ENCODE measurements at places on chromosomes 4 and X.
A peak's percentile ranks its signal among the peaks of the same experiment; 100 is the strongest.

- H3K36me3 ChIP-seq = no peaks in the 10 kb centered on the region
- peaks cover 5% of the 10 kb centered on the region for H3K4me1 ChIP-seq
- no peak overlapping the region for H3K4me3 ChIP-seq
- peaks cover 13% of the 10 kb centered on the region for H3K27me3 ChIP-seq
Measured at GRCh38 chr4:41873380-41874295, 61.6 kb upstream of the TMEM33 start.

- H3K27ac ChIP-seq = peak within 1 kb of the TSS; percentile 39
- DNase-seq = peak; percentile 23
- no peaks in the 10 kb centered on the region for H3K27me3 ChIP-seq
- H3K4me3 ChIP-seq = no peak within 1 kb of the TSS
- H3K4me1 ChIP-seq = no peaks in the 10 kb centered on the region
- H3K36me3 ChIP-seq = no peaks in the 10 kb centered on the region
Measured at GRCh38 chrX:56729152-56729850, at the start of gene NBDY. TSS of gene NBDY (plus strand) at chrX:56729243. CDS start at chrX:56729354, 111 bp downstream.

- DNase-seq = peak; percentile 54
- H3K4me1 ChIP-seq = no peaks in the 10 kb centered on the region
- no peaks in the 10 kb centered on the region for H3K36me3 ChIP-seq
- no peak overlapping the region for H3K27ac ChIP-seq
Measured at GRCh38 chr4:174120446-174121295, 162.8 kb downstream of the FBXO8 start.

GRCh38 chr4:95591278-95591677 lies 42.5 kb upstream of the UNC5C start:
- no peak overlapping the region for H3K27ac ChIP-seq
- H3K36me3 ChIP-seq = no peaks in the 10 kb centered on the region
- no peak overlapping the region for H3K4me3 ChIP-seq

DNA sequence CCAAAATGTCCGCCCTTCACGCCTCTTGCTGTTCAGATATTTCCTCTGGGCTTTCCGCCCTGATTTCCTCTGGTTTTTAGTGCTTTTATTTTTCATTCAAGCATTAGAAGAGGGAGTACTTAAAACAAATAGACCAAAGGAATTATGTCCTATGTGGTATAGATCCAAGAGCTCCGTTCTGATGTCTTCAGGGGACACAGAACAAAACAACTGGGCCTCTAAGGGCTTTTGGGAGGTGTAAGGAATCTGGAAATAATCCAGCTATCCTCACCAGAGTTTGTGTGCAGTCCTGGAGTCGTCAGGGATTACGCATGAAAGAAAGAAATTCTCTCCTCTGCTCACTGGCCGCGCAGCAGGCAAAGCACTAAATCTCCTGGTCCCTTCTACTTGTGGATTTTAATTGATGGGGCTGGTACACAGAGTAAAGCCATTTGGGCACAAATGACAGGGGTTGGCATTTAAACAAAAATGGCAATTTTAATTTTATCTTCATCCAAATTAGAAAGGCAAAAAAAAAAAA lies 999.2 kb downstream of the ADGRL3 start:
- H3K27me3 ChIP-seq = no peaks in the 10 kb centered on the region
- DNase-seq = no peak
- H3K36me3 ChIP-seq = no peaks in the 10 kb centered on the region
- no peak overlapping the region for H3K4me3 ChIP-seq
- H3K4me1 ChIP-seq = no peaks in the 10 kb centered on the region

GRCh38 chrX:1031521-1032430 lies 180.7 kb downstream of the CRLF2 start:
- H3K4me1 ChIP-seq = no peaks in the 10 kb centered on the region
- no peak for DNase-seq
- no peak overlapping the region for H3K27ac ChIP-seq
- no peak overlapping the region for H3K4me3 ChIP-seq
- H3K27me3 ChIP-seq = no peaks in the 10 kb centered on the region

- H3K36me3 ChIP-seq = no peaks in the 10 kb centered on the region
- H3K27me3 ChIP-seq = no peaks in the 10 kb centered on the region
- DNase-seq = no peak
Measured at GRCh38 chrX:72105436-72105835, 26.3 kb downstream of the RTL5 start.

DNA sequence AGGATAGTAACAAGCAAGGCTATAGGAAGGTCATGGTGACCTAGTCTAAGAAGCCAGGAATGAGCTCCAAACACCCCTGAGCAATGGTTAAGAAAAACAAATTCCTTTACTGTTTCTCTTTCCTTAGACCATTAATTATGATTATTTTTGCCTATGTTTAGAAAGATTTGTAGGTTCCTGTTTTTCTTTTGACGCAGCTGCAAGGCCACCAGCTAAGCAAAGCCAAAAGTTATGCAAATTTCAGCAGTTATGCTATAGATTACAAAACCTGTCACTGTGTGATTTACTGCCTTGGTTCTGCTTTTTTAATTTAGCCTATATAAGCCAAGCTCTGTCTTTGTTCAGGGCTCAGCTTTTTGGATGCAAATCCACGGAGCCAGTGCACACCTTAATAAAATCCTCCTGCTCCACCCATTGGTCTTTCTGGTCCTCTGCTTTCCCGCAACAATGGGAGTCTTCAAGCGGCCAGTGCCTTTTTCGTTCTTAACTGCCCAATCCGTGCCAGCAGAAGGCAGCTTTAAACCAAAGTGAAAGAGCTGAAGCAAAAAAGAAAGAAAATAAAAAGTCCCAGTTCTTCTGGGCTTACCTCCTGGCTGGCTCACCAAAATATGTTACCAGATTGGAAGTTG lies 1.4 kb upstream of the CEP135 start:
- peaks cover 17% of the 10 kb centered on the region for H3K4me1 ChIP-seq
- no peak overlapping the region for H3K4me3 ChIP-seq

DNA sequence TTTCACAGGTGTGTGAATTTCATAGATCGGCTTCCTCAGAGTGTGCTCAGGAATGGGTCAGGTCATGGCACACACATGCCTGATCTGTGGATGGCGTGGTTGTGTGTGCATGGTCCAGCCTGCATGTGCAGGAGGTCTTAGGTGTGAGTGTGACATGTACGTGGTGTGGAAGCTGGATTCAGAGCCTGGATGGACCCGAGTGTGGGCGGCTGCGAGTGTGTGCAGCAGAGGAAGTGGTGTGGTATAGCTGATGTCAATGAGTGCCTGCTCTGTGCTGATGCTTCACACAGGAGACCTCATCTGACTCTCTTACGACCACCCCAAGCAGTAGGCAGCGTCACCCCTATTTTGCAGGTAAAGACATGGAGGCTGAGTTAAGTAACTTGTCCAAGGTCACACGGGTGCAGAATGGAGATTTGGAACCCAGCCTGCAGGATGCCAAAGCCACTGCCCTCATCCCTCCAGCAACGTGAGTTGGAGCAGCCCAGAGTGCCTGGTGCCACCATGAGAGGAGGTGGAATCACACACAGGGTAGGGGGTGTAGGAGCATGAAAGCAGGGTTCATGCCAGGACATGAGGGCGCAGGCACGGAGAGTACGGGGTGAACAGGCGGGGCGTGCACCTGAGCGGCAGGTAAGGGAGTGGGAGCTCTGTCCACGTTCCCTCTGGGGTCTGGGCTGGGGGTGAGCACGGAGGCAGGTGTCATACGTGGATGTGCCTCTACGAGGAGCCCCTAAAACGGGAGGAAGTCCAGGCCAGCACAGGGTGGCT lies 24.2 kb upstream of the C4orf50 start:
- DNase-seq = no peak
- H3K27ac ChIP-seq = no peak overlapping the region
- H3K27me3 ChIP-seq = no peaks in the 10 kb centered on the region

GRCh38 chr4:105248613-105249012 lies 101.9 kb downstream of the TET2 start:
- no peaks in the 10 kb centered on the region for H3K27me3 ChIP-seq
- H3K4me3 ChIP-seq = no peak overlapping the region
- no peaks in the 10 kb centered on the region for H3K4me1 ChIP-seq
- H3K36me3 ChIP-seq = peaks cover 5% of the 10 kb centered on the region

GRCh38 chrX:101265869-101266428 lies 25.2 kb downstream of the TAF7L start:
- H3K36me3 ChIP-seq = no peaks in the 10 kb centered on the region
- no peaks in the 10 kb centered on the region for H3K4me1 ChIP-seq
- H3K27ac ChIP-seq = no peak overlapping the region
- no peak overlapping the region for H3K4me3 ChIP-seq
- DNase-seq = no peak

DNA sequence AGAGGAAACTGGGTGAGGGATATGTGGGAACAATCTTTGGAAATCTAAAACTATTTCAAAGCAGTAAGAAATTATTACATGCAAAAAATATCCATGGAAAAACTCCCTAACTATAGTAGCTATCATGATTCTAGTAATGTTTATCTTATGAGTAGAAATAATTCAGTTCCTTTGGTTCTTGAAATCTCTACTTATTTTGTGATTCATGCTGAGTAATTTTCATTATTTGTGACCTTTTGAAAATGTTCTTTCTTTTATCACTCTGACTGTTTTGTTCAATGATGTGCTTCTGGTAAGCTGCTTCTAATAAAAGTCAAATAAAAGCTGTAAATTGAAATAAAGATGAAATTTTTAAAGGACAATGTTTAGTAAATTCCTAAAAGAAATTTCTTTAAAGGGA lies 40.4 kb upstream of the MAGEB10 start:
- H3K27ac ChIP-seq = no peak overlapping the region
- no peak for DNase-seq
- no peaks in the 10 kb centered on the region for H3K27me3 ChIP-seq
- H3K36me3 ChIP-seq = no peaks in the 10 kb centered on the region
- H3K4me1 ChIP-seq = no peaks in the 10 kb centered on the region
- no peak overlapping the region for H3K4me3 ChIP-seq

DNA sequence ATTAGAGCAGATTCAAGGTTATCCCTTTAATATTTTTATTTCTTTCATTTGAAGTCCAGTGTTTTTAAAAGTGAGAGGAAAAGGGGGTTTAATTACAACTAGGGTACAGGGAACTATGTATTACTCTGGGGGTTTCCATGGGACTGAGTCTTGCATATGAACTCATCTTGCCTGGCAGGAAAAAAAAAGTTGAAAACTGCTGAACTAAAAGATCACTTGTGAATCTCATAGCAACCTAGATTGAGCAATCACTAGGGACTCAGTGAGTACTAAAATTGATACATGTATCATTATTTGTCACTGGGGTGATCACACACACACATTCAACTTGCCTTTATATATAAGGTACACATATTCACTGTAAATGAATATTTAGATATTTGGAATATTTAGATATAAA lies 180.7 kb upstream of the SFRP2 start:
- no peak overlapping the region for H3K4me3 ChIP-seq
- no peak overlapping the region for H3K27ac ChIP-seq
- no peaks in the 10 kb centered on the region for H3K36me3 ChIP-seq
- no peaks in the 10 kb centered on the region for H3K27me3 ChIP-seq

DNA sequence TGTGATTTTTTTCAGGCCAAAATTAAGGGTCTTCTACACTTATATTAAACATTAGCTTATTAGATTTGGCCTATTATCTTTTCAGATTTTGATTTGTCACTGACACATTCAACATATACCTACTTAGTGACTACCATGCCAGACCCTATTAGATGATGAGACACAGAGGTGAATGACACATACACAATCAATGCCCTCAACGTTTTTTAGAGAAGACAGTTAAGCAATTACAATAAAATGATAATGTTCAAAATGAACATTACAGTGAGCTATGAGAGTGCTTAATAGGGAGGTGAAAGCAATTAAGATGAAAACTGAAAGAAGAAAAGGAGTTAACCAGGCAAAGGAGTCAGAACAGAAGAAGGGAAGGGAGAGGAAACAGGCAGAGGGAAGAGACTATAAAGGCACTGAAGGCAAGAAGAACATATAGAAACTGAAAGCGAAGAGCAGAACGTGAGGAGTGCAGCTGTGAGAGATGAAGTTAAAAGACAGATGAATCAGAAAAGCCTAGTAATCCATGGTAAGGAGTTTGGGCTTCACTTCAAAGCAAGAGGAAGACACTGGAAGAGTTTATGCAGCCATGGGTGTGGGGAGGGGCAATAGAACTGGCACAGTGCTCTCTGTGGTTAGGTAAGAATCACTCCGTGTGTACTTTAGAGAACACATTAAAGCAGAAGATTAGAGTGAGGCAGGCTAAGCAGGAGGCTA lies 119.0 kb downstream of the REELD1 start:
- no peaks in the 10 kb centered on the region for H3K27me3 ChIP-seq
- no peak for DNase-seq
- H3K4me1 ChIP-seq = peaks cover 13% of the 10 kb centered on the region
- no peaks in the 10 kb centered on the region for H3K36me3 ChIP-seq
- no peak overlapping the region for H3K4me3 ChIP-seq

DNA sequence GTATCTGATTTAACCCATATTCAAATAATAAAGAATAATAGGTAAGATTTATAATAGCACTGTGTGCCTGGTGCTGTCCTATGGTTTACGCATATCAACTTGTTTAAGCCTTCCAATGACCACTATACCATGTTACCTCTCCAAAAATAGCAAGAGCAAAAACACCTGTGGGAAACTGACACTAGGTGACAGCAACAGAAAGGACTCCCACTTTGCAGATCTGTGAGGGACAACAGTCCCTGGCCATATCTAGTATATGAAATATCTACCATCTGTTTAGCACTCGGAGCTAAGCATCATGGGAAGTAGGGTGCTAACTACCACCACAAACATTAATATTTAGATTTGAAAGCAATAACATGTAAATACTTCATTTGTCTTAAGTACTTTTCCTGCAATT lies 55.7 kb upstream of the TXK start:
- H3K27me3 ChIP-seq = no peaks in the 10 kb centered on the region
- no peak overlapping the region for H3K4me3 ChIP-seq
- no peaks in the 10 kb centered on the region for H3K4me1 ChIP-seq

- no peaks in the 10 kb centered on the region for H3K36me3 ChIP-seq
- H3K4me1 ChIP-seq = no peaks in the 10 kb centered on the region
- H3K4me3 ChIP-seq = no peak overlapping the region
- H3K27ac ChIP-seq = no peak overlapping the region
Measured at GRCh38 chr4:7988437-7988836, 48.8 kb upstream of the AFAP1 start.

- no peaks in the 10 kb centered on the region for H3K27me3 ChIP-seq
- H3K27ac ChIP-seq = no peak overlapping the region
- no peaks in the 10 kb centered on the region for H3K36me3 ChIP-seq
- H3K4me3 ChIP-seq = no peak overlapping the region
- no peak for DNase-seq
Measured at GRCh38 chr4:87103691-87104187, 116.7 kb downstream of the KLHL8 start.

DNA sequence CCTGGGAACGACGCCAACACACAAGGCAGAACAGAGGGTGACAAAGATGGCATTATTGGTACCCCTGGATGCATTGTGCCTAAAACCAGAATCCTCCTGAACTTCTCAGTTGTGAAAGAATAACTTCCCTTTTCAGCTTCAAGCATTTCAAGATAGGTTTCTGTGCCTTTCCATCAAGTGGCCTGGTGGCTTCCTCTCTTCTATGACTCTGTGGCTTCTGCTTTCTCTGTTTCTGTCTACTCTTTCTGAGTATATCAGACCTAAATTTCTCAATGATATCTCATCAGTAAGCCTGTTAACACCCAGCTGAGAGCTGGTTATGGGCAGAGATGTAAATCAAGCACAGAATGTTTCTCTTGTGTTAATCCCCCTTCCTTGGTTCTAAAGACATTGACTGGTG lies 21.4 kb upstream of the FAM9B start:
- no peaks in the 10 kb centered on the region for H3K4me1 ChIP-seq
- DNase-seq = no peak
- no peaks in the 10 kb centered on the region for H3K36me3 ChIP-seq
- H3K27ac ChIP-seq = no peak overlapping the region
- no peaks in the 10 kb centered on the region for H3K27me3 ChIP-seq

GRCh38 chr4:35820003-35820402 lies 424.3 kb downstream of the ARAP2 start:
- no peaks in the 10 kb centered on the region for H3K36me3 ChIP-seq
- no peaks in the 10 kb centered on the region for H3K27me3 ChIP-seq
- no peak for DNase-seq
- no peak overlapping the region for H3K4me3 ChIP-seq

Measured in body of pancreas (tissue), 4 donors.